ENCODE measurements at places on chromosomes 2 and 18.

DNA sequence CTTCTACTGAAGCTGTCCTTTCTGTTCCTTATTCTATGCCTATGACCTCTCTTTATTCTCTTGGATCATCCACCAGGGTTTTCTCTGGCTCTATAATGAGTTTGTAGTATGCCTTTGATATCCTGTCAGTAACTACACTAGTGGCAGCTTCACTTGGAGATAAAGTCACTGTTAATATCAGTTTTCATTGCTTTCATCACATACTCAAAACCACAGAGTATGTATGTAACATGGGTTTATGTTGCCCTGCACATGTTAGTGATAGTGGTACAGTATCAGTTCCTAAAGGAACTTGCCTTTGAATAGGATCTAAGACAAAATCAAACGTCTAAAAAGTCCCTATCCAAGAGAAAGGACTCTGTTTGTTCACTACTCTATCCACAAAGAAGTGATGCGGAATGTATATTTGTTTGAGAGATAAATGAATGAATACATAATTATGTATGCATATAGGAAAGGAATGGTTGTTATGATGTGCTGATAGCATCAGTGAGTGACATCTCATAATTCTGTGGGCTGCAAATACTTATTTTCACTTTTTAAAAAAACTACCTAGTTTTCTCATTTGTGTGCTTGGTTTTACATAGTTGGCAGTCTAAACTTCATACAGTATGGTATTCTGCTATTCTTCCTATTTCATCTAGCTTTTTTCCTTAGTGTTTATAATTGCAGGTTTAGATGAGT lies 45.1 kb downstream of the TET3 start:
- DNase-seq, result no peak

DNA sequence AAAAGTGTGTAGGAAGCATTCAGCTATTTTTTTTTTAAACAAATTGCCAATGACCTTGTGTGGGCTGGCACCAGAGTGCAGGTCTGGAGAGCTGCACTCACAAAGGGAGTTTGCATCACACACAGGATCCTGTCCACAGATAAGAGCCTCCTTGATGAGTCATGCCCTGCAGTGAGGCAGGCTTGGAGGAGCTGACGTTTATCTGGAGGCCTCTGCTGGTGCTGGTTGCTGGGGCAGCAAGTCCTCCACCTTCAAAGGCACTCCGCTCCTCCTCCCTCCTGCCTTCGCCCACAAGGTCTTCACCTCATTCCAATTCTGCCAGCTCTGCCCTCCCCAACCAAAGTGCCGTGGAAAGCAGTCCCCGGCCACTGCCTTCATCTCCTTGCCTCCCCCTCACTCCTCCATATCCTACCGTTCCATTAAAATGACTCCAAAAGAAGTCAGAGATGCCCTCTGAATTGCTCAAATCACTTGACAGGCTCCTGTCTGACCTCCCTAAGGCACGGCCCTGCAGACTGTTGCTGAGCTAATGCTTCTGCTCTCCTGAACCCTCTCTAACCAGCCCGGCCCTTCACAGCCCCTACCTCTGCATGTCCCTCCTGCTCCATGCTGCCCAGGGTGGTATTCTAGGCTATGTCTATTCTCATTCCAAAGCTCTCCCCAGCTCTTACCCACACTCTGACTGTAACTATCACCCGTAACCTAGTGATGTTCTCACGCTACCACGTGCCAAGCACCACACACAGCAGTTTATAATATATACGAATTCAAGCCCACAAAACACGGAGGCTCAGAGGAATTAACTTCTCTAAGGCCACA lies 30.9 kb downstream of the LONRF2 start:
- DNase-seq, result no peak

DNA sequence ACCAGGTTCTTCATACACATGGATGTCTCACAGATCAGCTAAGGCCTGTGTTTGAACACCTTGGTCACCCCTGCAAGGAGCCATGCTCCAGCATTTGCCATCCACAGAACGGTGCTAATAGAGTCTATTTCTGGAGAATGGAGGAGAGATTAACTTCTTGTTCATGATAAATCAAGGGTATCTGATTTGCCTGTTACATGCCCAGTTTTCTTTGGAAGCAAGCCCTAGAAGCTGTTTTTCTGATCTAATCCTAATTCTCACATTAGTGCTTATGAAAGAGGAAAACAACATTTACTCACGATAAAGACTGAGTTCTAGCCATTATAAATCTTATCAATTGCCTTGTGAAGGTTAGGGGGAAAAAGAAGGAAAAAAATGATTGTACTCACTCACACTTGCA lies 119.6 kb upstream of the DTNA start:
- no peak for DNase-seq

DNA sequence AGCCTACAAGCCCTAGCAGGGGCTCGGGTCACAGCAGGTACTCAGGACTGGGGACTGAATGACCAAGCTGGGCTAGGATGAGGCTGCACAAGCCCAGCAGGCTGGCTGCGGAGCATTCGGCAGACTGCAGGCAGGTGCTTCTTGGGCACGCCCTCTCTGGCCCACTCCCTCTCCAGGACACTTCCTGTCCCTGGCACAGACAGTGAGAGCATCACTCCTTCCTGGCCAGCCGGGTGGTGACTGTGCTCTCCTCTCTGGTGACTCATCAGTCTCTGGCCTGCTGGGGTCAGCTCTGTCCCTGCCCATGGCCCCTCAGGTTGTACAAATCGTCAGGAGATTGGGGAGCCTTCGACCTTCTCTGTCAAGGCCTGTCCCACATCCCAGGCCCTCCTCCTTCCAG lies 22.5 kb downstream of the C1QL2 start:
- no peak for DNase-seq

GRCh38 chr18:34224423-34225217 lies at the start of gene NOL4:
NOL4 (minus strand) TSS chr18:34224913; CDS start chr18:34223253, 1,660 bp downstream.
- no peak for DNase-seq

GRCh38 chr2:63310614-63311013 lies 260.0 kb downstream of the OTX1 start:
- no peak for DNase-seq
